Hepatic stellate cell (primary cell): ENCODE measurements at places on chromosomes 2 and 18.
A peak's percentile ranks its signal among the peaks of the same experiment; 100 is the strongest.

GRCh38 chr2:165582409-165582808 is 112.9 kb downstream of the CSRNP3 start:
- DNase-seq, result peak; percentile 25

DNA sequence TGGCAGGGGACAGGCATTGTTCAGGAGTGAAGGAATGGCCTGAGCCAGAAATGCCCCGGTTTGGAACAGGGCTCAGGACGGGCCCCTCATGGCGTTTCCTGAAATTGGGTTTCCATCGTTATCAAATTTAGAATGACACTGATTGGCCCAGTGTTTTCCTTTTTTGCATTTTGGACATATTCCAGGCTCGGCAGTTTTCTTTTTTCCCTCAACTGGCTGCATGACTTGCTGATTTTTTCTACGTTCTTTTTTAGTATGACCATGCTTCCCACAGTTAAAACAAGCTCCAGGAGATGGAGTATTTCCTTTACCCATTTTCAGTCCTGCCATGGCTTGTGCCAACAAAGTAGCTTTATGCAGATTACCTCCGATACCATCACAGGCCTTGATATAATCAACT is 20.4 kb upstream of the LYG2 start:
- no peak for DNase-seq

- DNase-seq, result no peak
These were observed 1362.7 kb upstream of the CHAC2 start for GRCh38 chr2:52404866-52405265.

GRCh38 chr2:173751245-173751975 is 213.8 kb downstream of the SP3 start:
- DNase-seq, result no peak

DNA sequence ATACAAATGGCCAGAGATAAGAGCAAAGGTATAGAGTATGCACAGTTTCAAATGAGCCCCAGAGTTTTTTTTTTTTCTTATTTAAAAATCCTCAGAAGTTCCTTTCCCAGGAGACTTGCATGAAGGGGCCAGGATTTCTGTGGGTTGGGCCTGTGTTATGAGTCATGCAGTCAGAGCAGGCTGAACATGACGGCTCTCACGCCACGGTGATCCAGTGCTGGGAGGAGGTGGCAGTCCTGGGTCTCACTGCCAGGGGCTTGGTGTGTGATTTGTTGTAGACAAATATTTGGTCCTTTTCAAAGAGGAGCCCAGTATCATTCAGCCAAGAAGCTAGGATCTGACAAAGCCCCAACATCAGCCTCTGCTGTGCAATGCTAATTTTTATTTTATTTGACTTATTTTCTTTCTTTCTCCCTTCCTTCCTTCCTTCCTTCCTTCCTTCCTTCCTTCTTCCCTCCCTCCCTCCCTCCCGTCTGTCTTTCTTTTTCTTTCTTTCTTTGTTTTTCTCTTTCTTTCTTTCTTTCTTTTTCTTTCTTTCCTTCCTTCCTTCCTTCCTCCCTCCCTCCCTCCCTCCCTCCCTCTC is 10.4 kb upstream of the KCNE4 start:
- peak; percentile 83 for DNase-seq

- DNase-seq, result no peak
These were observed 25.5 kb upstream of the SPTBN1 start for GRCh38 chr2:54430649-54431048.

DNA sequence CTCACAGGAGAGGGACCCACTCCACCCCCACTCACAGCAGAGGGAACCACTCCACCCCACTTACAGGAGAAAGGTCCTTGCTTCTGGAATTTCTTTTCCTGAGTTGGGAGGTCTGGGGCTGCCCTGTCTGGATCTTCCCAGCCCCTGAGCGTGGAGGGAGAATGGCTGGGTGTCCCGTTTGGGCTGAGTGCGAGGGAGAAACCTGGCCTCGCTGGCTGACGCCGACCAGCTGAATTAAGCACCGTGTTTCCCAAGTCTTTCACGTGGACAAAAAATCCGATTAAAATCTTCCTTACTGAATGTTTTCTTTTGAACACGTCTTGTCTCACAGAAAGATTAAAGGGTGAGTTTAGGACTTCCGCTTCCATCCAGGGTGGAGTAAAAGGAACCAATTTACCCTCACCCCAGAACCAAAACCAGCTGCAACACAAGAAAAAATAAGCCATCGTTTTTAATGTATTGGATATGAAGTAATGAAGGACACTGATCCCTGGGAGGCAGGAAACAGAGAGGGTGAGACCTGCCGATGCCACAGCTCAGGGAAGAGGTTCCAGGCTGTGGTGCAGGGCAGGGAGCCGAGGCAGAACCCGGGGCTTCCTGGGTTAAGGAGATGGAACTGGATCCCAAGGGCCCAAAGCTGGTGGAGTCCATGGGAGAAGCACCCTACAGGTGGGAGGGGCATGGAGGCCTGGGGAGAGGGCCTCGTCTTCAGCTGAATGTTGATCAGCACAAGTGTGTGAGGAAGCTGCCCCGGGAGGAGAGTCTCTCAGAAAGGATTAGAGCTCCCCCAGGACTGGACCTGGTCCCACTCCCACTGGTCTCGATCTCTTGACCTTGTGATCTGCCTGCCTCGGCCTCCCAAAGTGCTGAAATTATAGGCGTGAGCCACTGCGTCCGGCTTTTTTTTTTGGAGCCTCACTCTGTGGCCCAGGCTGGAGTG is 60.3 kb downstream of the RTP5 start:
- no peak for DNase-seq

GRCh38 chr2:197708331-197708730 is 3.2 kb downstream of the MARS2 start:
- no peak for DNase-seq

- no peak for DNase-seq
These were observed 29.8 kb downstream of the TSHZ1 start for GRCh38 chr18:75240433-75240832.

GRCh38 chr2:175414882-175415487 is 233.5 kb upstream of the ATP5MC3 start:
- DNase-seq, result peak; percentile 38

GRCh38 chr2:172893671-172894070 is 158.0 kb downstream of the RAPGEF4 start:
- DNase-seq, result no peak

GRCh38 chr2:33806041-33806440 is 206.9 kb upstream of the FAM98A start:
- DNase-seq, result no peak

- no peak for DNase-seq
These were observed 90.2 kb upstream of the UXS1 start for GRCh38 chr2:106284255-106284654.

DNA sequence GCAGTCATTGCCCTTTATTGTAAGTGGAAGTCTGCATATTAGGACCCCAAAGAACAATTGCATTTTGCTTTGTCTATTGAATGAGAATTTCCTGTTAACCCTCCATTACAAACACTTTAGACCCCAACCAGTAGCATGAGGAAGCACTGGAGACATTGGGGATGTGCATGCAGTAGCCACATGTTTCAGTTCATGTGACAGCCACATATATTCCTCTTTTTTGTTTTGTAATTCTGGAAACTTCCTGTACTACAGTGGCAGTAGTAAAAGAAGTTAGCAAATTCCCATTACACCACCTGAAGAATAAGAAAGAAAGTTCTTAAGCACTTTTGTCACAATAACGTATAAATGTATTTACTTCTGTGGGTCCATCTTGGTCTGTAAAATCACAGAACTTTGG is 281.1 kb upstream of the SLC14A2 start:
- DNase-seq, result no peak

- DNase-seq, result no peak
These were observed 156.3 kb downstream of the ZNF516 start for GRCh38 chr18:76338619-76339245.

GRCh38 chr2:138112536-138112935 is 148.3 kb downstream of the HNMT start:
- no peak for DNase-seq

DNA sequence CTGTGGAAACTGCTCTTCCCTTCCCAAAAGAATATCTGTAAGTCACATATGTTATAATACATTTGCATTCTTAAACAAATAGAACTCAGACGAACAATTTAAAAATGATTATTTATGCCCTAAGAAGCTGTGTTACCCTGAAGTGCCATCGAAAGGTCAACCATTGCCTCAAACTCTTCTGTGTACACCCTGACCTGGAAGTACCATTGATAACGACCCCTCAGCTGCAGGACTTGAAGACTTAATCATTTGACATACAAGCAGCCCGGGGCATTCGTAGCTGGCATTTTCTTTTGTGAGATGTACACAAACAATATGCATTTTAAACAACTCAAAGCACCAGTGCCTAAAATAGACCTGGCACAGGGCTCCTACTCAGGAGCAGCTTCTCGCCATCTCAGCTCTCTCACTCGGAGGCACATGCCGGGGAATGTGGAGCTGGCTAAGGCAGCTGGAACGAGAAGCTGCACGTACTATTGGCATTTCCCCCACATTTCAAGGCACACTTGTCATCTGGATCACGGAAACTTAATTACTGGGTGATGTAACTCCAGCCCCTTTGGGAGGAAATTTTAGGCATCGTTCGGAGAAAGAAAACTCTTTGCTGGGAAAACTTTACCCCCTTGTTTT is 170.0 kb upstream of the GALNT5 start:
- DNase-seq, result no peak
